Sciatic nerve (tissue), 2 donors: ENCODE measurements at places on chromosomes 5 and 9. TPM values are rescaled to one million over a fixed set of nuclear protein-coding genes. Genes with fewer than 3 reads are reported as not detected.

- no peak for DNase-seq
Measured at GRCh38 chr5:63029891-63030290, 451.3 kb downstream of the LRRC70 start.

- DNase-seq = no peak
Measured at GRCh38 chr5:44603496-44604272, 205.1 kb upstream of the MRPS30 start.

GRCh38 chr5:171835066-171835465 is 49.4 kb downstream of the SMIM23 start:
- DNase-seq = no peak

DNA sequence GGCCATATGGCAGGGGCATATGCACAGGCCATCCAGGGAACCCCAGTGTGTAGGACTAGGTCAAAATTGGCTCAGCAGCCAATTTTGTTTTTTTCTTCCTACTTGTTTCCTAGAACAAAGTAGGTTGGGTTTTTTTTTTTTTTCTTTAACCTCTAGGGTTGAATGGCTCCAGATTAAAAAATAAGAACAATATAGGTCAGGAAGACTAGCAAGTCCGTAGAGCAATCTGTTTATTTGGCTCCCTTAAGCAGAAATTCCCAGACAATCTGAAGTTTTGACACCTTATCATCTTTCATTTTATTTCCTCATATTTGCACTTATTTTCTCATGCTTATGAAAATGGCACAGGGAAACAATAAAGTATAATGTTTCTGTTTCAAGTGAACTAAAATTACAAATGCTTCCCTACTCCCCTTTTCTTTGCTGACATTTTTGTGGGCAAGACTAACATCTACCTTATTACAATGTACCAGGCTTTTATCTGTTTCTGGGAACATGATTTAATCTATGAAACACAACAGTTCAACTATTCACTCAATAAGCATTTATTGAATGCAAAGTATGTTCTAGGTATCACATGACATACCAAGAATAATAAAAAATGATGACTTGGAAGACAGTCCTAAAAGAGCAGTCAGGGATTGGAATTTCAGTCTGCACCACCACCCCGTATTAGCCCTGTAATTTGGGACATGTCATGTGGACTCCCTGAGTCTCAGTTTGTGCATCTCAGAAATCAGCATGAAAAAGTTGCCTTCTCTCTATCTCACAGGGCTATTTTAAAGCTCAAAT is 30.5 kb downstream of the TLR4 start:
- no peak for DNase-seq

GRCh38 chr9:126211441-126212074 is 115.1 kb upstream of the MVB12B start:
- no peak for DNase-seq

MAMDC4 gene
- 3.0 TPM for total RNA-seq

- peak; percentile 60 for DNase-seq
Measured at GRCh38 chr9:20623021-20623747, 885 bp upstream of the MLLT3 start.

FAM153A gene
- total RNA-seq = 3.0 TPM

DNA sequence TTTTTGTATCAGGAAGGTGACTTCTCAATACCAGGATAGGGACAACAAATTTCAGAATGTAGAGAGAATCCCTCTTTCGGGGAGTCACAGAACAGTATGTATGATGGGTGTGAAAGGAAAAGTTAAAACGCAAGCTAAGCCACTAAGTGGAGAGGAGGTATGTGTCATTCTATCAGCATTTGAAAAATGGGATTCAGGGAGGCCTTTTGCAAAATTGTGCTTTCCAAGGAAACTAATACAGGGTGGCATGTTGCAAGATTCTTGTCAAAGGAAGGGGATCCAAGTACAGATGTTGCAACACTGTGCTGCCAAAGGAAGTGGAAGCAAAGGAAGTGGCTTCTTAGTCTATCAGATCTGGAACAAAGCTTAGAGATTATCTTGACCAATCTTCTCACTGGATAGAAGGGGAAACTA is 12.6 kb upstream of the TNIP1 start:
- no peak for DNase-seq

GPR150 gene
- total RNA-seq = 0.49 TPM

GRCh38 chr5:153970496-153970895 is 68.2 kb downstream of the FAM114A2 start:
- DNase-seq = no peak

GRCh38 chr9:92745331-92745730 is 19.3 kb downstream of the BICD2 start:
- DNase-seq = peak; percentile 47

PTGR1 gene
- 43.5 TPM for total RNA-seq

GRCh38 chr9:71485326-71485725 is 283.0 kb downstream of the CEMIP2 start:
- DNase-seq = no peak

DNA sequence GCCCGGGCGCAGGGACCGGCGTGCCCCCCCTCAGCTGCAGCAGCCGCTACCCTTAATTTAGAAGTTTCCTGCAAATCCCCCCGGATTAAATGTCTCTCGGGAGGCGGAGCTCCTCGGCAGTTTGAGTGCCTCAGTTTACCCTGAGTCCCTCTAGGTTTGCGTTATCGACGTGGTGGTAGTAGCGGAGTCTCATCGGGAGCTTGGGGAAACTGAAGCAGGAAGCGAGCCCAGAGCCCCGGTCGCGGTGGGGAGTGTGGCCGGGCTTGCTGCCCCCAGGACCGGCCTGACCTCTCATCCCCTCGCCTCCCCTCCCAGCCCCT is 529 bp upstream of the TPM2 start:
- DNase-seq = no peak

GRCh38 chr9:129289131-129289731 is 111.2 kb upstream of the IER5L start:
- peak; percentile 47 for DNase-seq

DNA sequence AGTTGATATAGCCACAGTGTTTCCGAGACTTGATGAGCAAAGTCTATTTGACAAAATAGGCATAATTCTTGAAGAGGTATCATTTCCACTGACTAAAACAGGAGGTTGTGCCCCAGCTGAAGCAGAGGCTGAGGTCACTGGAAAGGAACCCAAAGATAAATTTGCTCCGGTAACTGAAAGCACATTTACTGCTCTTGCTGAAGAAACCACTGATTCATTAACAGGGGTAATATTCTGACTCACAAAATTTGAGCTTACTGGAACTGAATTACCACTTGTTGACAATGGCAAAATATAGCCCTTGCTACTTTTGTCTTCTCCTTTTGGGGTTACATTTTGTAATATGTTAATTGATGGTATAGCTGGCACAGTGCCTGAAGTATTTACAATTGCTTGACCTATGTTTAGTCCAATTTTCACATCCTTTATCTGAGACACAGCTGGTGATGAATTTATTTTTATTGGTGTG is 30.2 kb downstream of the MLANA start:
- DNase-seq = no peak

DDX4 gene
- not detected for total RNA-seq

DNA sequence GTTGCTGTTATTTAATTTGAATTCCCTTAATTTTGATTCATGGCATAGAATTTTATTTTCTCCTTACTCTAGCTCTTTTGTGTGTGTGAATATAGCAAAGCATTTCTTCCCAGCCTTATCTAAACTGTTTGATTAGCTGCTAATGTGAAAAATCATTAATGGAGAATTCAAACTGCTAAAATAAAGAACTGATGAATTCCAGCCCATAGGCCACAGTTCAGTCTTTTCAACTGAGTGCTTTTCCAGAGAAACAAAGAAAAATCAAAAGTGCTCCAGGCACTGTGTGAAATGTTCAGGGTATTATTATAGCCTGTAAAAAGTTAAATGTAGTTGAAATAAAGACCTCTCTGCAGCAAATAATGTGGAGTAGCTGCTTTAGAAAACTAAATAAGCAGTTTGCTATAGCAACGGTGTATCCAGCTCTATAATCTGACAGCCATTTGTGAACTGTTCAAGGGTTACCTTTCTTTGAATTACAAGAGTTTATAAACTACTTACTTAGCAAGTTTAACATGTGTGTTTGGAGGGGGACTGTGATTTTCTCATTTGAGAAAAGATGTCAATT is 123.8 kb downstream of the GIN1 start:
- DNase-seq = no peak

DNA sequence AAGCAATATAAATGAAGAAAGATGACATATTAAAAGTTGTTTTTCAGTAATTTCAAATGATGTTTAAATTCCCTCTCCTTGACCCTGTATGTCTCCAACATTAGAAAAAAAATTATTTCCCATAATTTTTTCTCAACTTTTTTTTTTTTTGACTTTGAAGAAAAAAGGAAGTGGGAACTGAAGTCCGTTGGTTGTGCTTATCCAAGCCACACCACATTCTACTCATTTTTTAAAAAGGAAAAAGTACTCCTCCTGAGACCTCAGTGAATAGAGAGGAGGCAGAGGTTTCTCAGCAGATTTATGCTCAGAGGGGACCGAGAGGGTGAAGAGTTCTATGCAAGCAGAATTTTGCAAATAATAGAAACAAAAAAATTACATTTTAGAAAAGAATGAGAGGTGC is 123.3 kb downstream of the PCSK5 start:
- no peak for DNase-seq

DNA sequence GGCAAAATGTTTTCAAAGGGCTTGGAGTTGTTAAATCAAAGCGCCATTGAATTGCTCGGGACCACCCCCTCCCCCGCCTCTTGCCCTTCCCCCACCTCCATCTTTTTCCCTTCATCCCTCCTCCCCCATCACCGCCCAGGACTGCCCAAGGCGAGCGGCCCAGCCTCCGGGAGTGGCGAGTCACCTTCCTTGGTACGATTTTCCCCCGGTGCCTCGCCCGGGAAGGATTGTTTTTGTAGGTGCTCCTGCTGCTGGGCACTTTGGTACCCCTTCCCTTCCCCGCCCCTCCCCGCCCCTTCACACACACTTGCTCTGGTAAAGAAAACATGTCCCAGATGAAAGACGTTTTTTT is 61.2 kb downstream of the TMEM174 start:
- DNase-seq = no peak

KIAA1958 gene
- 5.8 TPM for total RNA-seq

TPPP gene
- 3.4 TPM for total RNA-seq

GRCh38 chr9:131050831-131051230 is 41.9 kb downstream of the LAMC3 start:
- DNase-seq = no peak

LTC4S gene
- total RNA-seq = 21.7 TPM

PCDH12 gene
- total RNA-seq = 7.0 TPM

LCNL1 gene
- 4.1 TPM for total RNA-seq

INSYN2B gene
- 0.27 TPM for total RNA-seq

DNA sequence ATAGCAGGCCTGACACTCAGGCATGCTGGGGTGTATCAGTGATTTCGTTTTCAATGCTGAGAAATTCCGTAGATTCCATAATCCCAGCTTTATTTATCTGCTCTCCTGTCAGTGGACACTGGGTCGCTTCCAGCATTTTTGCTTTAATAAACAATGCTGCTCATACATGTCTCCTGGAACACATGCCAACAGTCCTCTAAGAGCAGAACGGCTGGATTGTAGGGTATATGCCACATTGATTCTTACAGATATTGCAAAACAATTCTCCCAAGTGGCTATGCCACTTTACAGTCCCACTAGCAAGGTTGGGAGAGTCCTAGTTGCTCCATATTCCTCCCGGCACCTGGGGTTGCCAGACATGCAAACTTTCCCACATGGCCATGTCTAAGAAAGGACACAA is 81.9 kb downstream of the RAPGEF1 start:
- no peak for DNase-seq

DNA sequence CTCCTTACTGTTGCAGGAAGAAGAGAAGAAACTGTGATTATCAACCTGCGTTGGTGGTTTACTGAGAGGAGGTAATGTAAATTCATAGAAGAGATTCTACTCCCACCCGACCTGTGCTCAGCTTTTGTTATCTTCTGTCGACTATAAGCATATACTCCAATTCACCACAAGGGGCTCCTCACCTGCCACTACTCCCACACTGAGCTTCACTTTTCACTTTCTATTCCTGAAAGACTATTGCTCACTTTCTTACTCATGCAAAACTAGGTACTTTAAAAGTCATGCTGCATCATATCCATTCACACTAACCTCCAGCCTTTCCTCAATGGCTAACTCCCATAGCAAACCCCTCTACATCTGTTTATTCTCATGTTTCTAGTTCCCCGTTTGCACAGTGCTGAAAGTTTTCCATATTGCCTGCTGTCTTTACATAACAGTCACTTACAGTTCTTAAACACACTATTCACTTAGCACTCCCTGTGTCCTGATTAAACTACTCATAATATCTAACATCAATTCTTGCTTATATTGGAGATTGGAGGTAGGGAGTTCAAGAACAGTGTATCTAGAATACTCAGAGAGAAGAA is 1062.6 kb downstream of the NR2F1-AS1 start:
- DNase-seq = no peak

DNA sequence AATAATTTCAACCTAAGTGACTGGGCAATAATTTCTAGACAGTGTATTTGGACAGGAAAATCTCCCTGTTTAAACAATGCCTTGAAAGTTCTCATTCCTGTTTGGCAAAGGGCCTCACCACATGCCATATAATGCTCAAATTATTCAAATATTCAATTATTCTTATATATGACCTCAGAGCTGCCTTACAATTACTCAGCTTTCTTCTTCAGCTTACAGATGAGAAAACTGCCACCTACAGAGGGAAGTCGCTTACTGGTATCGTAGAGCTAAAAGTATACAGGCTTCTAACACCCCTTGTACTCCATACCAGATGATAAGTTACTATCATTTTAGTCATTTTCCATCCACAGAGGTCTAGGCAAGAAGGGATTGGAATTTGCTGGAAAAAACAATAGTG is 830.3 kb downstream of the BRINP1 start:
- no peak for DNase-seq

DNA sequence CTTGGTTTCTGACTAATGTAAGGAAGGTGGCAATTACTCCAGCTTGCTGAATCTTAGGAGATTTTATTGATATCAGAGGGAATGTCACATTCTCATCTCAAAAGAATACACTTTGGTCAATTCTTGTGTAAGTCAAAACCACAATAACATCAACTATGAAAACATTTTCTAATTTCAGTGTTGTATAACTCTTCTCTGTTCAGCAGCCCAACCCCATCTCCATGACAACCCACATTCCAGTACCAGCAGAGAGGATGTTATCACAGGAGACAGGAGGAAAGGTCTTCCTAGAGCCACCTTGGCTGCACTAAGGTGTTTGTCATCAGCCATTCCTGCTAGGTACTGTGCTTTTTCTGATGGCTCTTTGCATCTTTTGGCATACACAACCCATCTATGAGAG is 529.1 kb upstream of the BRINP1 start:
- DNase-seq = no peak

SOHLH1 gene
- not detected for total RNA-seq

DNA sequence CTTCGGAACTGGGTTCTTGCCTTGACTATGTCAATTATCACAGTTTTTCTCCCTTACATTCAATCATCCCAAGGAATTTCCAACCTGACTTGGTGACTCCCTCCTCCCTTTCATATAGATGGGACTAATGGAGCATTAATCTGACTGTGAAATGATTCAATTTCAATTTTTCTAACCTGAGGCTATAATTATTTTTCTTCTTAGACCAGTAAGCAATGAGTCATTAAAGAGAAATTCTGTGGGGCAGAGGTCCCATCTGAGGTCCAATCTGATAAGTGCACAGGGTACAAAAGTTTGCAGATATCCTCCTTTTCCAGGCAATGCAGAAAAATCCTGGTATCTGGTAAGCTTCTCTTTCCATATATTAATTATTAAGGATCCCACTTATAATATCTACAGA is 18.9 kb downstream of the PDE4D start:
- DNase-seq = no peak
